ENCODE measurements at places on chromosomes 11 and 22. TPM values are rescaled to one million over a fixed set of nuclear protein-coding genes. Genes with fewer than 3 reads are reported as not detected.
A peak's percentile ranks its signal among the peaks of the same experiment; 100 is the strongest.

The TMPRSS13 gene
- 0.15 TPM for total RNA-seq

The LAYN gene
- total RNA-seq = 3.8 TPM

The TPBGL gene
- total RNA-seq = not detected

The OR51S1 gene
- not detected for total RNA-seq

The PRDX5 gene
- 362 TPM for total RNA-seq

The GAL3ST1 gene
- 0.57 TPM for total RNA-seq

The RASL10A gene
- total RNA-seq = 1.2 TPM

The GGTLC2 gene
- total RNA-seq = not detected

The PAMR1 gene
- 12.4 TPM for total RNA-seq

The ANO9 gene
- 1.3 TPM for total RNA-seq

The IGLL5 gene
- total RNA-seq = 0.92 TPM

The SMC1B gene
- not detected for total RNA-seq

The MYEOV gene
- total RNA-seq = not detected

DNA sequence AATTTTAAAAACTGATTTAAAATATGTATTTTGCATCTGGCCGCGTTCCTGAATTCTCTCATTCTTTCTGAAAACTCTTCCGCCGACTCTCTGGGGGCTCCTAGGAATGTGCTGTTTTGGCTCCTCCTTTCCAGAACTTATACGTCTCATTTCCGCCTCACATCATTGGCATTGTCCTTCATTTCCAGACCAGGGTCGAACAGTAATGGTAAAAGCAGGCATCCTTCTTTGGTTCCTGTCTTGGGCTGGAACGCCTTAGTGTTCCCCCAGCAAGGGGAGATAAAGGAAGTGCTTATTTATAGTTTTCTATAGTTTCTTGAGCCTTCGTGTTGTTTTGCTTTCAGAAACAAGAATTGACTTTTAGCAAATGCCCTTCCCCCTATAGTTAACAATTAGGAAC lies 10.9 kb upstream of the TNNT3 start:
- DNase-seq = no peak

- no peak for DNase-seq
These were observed 100.1 kb downstream of the KCNQ1OT1 start for GRCh38 chr11:2599561-2600189.

GRCh38 chr11:96215110-96215782 lies 127.7 kb downstream of the MAML2 start:
- DNase-seq = no peak

DNA sequence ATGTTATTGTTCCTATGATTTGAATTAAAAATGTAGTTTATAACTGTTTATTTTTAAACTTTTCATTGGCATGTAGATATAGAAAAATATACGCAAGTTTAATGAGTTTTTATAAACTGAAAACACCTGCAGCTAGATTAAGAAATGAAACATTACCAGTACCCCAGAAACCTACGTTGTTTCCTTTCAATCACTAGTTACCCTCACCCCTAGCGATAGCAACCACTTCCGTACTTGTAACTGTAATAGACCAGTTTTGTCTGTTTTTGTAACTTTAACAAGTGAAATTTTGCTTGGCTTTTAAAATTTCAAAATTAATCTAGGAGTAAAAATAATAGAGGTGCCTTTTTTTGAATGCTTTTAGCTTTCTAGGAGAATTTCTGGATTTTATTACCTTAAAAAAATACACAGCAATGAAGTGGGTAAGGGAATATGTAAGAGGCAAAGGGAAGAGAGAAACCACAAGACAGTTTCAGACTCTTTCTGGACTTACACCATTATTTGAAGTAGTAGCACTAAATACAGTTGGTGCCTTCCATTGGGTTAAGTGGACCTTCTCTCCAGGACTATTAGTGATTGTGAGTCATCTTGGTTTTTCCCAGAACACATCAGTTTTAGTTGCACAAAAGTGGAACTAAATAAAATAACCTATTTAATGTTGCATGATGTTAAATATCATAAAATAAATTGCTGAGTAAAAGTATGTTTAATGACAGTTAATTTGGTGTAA lies 18.7 kb upstream of the NAT10 start:
- DNase-seq = no peak

- DNase-seq = no peak
These were observed 8.0 kb downstream of the MYO7A start for GRCh38 chr11:77136074-77136473.

- no peak for DNase-seq
These were observed 98.6 kb upstream of the CD44 start for GRCh38 chr11:35040221-35040942.

DNA sequence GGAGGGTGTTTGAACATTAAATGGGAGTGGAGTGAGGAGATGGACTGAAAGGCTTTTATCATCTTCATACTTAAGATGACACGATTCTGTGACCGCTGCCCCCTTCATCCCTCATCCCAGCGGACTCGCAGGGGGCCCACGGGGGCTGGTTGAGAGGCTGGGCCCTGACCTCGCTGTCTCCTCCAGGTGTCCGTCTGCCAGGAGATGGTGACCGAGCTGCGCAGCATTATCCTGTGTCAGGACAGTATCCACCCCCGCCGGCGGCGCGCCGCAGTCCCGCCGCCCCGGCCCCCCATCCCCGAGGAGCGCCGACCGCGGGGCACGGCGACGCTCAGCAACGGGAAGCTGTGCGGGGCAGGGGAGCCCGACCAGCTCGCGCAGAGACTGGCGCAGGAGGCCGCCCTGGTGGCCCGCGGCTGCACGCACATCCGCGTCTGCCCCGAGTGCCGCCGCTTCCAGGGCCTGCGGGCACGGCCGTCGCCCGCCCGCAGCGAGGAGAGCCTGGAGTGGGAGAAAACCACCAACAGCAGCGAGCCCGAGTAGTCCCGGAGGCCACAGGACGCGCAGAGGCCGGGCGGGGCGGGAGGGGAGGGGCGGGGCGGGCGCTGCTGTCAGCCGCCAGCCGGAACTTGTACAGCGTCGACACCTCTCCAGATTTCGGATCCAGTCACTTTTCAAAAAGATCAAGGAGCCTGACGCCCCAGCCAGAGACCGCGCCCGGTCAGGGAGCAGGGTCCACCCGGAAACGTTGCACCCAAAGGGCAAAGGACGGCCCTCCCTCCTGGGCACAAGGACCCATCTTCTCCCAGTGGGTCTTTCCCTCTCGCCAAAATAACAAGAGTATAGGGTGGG lies 38.0 kb upstream of the TBCEL start:
- DNase-seq = peak; percentile 63

DNA sequence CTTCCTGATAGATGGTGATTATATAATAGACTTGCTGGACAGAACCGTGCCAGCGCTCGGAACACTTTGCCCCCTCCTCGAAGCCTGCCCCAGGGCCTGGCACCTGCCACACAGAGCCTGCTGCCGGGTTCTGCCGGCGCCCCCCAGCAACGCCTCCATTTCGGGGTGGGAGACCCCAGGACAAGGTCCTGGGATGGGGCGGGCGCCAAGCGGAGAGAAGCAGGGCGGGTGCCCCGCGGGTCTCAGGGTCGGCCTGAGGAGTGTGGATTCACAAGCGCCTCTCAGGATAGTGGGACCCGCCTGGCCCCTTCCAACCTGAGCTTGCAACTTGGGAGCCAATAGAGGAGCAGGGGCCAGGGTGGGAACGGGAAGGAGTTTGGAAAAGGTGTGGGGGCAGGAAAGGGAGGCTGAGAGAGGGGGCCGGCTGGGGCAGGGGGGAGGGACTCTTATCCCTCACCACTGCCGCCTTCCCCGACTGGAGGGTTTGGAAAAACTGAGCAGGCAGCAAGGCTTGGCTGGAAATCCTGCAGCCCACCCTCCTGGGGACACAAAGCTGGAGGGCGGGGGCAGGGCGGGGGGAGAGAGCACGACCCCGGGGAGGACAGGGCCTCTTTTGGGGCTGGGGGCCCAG lies 3.3 kb upstream of the BCL9L start:
- DNase-seq = no peak

DNA sequence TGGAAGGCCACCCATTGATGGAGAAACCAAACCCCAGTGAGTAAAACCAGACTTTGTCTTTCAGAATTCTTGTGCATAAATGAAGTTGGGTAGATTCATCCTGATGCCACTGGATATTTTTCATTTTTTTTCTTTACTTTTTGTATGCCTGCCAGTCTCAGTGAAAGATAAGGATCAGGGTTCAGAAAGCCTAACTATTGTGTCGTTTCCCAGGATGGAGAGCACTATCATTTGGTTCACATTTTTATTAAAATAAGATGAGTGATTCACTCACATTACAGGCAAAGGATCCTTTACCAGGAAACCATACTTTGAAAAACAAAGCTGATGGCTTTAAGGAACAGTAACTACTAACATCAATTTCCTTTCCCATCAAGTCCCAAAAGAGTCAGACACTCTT lies 52.0 kb downstream of the ARFGAP2 start:
- DNase-seq = no peak

DNA sequence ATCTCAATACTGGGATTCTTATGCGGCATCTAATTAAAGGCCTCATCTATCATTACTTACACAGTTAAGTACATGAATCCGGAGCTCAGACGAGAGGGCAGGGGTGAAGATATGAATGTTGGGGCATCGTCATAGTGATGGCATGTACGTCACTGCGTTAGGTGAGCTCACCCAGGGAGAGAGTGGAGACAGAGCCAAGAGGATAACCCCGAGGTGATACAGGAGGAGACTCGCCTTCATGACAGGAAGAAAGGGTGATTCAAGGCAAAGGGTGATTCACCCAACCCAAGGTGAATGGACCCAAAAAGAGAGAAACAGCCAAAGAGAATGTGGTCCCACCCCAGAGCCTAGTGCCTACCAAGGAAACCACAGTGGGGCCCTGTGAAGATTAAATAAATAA lies 132.9 kb upstream of the BLID start:
- DNase-seq = no peak

- no peak for DNase-seq
These were observed 227.5 kb downstream of the ADAMTS15 start for GRCh38 chr11:130675917-130676316.

DNA sequence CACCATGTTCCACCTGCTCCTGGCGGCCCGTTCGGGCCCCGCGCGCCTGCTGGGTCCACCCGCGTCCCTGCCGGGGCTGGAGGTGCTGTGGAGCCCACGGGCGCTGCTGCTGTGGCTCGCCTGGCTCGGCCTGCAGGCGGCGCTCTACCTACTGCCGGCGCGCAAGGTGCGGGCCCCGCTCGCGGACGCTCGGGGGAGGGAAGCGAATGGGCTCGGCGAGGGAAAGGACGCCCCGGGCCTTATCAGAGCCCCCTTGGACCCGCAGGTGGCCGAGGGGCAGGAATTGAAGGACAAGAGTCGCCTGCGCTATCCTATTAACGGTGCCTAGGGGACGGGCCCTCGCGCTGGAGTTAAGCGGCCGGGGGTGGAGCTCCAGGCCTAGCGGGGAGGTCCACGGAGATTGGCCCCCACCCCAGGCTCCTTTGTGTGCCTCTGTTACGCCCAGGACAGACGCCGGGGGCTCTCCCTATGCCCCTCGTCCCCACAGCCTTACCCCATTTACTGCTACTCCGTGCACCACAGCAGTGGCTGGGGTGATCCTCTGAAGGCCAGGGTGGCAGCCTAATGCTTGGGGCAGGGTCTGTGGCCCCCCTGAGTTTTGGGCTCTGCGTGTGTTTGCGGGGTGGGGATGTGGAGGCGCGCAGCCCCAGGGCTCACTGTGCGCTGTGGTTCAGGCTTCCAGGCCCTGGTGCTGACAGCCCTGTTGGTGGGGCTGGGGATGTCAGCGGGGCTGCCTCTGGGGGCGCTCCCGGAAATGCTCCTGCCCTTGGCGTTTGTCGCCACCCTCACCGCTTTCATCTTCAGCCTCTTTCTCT lies 1.1 kb downstream of the TM7SF2 start:
- DNase-seq = peak; percentile 84

DNA sequence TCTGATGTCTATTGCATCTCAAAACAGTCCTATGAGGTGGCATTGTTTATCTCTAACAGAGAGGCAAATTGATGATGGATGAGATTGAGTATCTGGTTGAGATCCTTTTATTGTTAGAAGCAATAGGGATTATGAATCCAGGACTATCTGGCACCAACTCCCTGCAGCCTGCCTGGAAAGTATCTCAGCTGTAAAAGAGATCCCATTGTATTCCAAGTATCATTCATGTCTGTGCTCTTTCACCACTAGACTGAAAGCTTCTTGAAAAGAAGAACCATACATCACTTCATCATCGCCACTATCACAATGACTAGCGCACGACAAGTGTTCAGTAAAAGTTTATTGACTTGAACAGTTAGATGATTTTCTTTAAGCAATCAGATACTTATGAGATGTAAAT lies 41.9 kb upstream of the PCF11 start:
- DNase-seq = no peak

DNA sequence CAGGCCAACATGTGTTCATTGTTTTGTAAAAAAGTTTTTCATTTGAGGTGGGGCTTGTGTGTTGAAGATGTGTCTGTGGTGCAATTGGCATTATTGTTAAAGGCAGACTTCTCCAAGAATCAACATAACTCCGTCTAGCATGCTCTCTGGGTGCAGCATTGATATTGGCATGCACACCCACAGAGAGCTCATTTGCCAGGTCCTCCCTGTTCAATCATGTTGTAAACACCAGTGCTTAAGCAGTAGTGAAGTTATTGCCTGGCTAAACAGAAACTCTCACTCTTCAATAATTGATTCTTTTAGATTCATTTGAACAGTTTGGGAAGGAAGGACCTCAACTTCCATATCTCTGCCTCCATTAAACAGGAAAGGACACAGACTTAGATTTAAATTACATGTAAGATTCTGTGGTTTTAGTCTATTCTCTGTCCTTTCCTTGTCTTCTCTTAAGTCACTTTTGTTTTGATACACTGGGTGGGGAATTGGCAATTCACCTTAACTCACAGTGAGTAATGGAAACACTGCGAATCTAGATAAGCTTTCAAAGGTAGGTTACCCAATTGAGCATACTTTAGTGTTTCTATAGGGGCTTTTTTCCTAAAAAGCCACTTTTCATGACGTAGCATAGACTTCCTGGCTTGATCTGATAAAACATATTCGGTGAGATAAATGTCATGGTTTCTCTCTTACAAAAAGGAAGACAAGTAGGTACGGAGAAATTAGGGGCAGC lies 30.8 kb upstream of the EXPH5 start:
- no peak for DNase-seq

- DNase-seq = no peak
These were observed 60.2 kb downstream of the ADM start for GRCh38 chr11:10365045-10365444.

DNA sequence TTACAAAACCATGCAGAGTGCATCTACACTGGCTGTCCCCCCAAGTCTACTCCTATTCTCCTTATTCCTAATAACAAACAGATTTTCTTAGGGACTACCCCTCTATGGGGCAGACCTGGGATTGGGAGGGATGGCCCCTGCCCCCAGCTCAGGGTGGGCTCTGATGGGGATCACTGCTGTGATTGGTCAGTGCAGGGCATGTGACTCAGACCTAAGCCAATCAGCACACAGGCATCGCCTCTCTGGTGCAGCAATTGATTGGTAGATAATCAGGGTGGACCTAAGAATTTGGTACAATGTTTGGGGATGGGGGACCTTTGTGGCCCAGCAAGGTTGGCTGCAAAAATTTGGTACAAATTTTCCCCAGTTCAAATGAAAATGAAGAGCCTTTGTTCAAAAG lies 57.2 kb upstream of the SHANK2 start:
- DNase-seq = no peak

GRCh38 chr11:91997226-91997625 lies 227.4 kb upstream of the FAT3 start:
- DNase-seq = no peak

- peak; percentile 67 for DNase-seq
These were observed 311 bp downstream of the APBB1 start for GRCh38 chr11:6418557-6419008.

- peak; percentile 82 for DNase-seq
These were observed 68.2 kb downstream of the USP35 start for GRCh38 chr11:78256962-78257361.

GRCh38 chr11:64793271-64794160 lies 9.5 kb downstream of the MAP4K2 start:
- peak; percentile 33 for DNase-seq

GRCh38 chr11:118881228-118881627 lies 2.5 kb upstream of the CXCR5 start:
- DNase-seq = no peak

- DNase-seq = no peak
These were observed 97.7 kb downstream of the RBFOX2 start for GRCh38 chr22:35930933-35931332.

Data from left ventricle myocardium superior (tissue), 1 donor.